Stimulated activated CD4-positive, alpha-beta T cell treated with anti-CD3 and anti-CD28 coated beads, Interleukin-15, amount 100 ng/mL, for 1 hour (primary cell): ENCODE measurements at places on chromosomes 4 and X.

DNA sequence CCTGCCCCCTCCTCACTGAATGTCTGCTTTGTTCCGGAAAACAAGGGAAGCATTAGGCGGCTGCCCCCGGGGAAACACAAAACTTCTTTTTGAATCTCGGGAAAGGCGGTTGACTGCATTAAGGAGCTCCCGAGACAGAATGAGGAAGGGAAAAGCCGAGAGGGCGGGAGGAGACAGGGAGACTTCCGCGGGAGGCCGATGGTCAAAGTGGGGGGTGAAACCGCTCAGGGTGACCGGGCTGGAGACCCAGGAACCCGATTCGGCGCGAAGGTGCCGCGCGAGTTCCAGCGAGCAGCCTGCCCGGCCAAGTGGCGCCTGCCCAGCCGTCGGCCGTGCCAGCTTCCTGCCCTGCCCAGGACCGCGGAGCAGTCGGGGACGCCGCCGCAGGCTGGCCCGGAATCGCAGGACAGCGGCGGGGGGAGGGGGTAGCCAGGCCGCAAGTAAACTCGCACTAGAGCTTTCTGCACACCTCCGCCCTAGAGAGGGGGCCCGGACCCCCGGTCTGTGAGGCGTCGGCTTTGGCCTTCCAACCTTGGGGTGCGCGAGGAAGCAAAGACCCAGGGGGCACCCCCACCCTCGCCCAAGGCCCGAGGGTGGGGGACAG, 55.1 kb upstream of the BCOR start:
- DNase-seq, result no peak

DNA sequence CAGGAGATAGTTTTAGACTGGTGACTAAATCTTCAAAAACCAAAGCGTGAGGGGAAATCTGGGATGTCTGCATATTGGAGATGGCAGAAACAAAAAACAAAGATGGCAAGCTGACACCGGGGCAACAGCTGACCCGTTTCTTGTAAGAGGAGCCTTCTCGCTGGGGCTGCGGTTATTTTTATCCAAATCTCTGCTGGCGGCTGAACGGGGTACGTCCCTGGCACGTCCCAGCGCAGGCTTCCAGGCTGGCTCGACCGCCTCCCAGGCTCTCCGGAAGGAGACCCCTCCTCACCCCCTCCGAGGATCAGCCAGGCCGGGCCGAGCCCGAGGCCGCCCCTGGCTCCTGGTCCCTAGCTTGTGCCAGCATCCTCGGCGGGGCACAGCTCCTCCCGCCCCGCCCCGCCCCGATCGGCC, 403 bp downstream of the SGCB start:
- no peak for DNase-seq

DNA sequence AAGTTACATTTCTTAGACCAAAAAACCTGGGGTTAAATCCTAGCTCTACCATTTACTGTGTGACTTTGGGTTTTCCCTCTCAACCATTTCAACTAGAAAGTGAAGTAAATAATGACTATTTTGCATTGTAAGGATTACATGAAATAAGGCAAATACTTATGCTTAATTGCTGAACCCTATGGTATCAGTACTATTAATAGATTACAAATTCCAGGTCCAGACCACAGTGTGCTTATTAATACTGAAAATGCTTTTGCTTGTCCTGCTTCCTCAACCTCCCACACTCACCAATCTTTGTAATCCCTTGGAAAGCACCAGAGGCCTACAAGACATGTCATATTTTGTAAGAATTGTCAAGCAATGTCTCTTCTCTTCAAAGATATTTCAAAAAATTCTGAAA, 456.5 kb downstream of the SPOCK3 start:
- DNase-seq, result no peak

GRCh38 chrX:71976753-71977152, 66.1 kb downstream of the NHSL2 start:
- DNase-seq, result no peak

GRCh38 chr4:112526061-112526460, 10.1 kb upstream of the NEUROG2 start:
- DNase-seq, result no peak

DNA sequence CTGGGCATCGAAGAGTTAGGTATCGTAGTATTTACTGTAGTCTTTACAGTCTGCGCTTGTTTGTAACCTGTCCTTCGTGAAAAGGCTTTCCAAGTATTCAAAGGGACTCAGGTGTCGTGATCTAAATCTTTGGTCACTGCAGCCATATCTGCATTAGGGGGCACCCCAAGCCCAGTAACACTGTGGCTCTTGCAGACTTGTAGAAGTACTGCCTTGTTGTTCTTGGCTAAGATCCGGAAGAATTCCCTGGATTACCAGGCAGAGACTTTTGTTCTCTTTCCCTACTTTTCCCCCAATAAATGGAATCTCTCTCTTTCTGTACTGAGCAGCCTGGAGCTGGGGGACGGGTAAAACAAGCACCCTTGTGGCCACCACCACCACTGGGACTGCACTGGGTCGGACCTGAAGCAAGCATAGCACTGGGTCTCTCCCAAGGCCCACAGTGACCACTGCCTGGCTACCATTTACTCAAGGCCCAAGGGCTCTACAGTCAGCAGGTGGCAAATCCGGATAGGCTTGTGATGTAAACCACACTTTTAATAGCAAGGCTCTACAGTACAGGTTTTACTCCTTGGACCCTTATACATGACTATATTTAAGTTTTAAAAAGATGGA, 12.0 kb downstream of the CXorf58 start:
- DNase-seq, result no peak

DNA sequence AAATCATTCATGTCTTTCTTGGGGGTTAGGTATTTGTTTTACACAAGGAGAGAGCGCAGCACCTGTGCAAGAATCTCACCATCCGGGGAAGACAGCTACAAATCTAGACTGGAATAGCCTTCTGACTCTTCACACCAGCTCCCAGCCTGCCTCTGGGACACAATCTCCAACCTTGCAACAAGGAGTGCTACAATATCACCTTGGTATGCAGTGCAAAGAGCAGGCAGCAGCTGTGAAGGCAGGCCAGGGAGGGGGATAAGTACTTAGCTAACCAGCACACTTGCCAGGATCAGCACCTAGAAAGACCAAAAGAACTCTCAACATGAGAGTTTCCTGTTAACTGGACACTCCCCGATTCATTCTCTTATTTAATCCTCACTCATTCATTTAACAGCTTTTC, 235.3 kb downstream of the AR start:
- DNase-seq, result no peak
